ENCODE measurements at places on chromosomes 11 and 22.

DNA sequence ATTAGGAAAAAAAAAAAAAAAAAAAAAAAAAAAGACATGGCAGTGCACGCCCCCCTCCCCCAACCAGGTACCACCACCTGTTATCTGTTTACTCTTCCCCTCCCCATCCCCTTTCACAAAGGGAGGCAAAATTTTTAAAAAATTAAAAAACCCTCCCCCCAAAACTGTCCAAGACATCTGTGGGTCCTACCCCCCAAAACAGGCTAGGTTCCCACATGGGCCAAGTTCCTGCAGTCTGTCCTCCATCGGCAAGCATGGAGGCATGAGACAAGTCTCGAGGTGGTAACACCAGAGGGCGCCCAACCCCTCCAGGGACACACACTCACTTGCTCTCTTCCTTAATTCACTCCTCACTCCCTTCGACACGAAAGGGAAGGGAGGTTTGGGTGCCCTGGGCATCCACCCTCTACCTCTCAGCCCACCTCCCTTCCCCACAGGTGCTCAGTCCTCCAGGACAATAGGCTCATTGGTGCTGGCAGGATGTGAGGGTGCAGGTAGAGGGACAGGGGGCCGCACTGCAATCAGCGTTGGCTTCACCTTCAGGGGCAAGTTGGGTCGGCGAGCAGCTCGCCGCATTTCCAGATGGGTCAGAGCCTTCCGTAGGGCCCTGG, 2.2 kb upstream of the TUT1 start:
- peak; percentile 78 for DNase-seq

- DNase-seq = no peak
Observed at GRCh38 chr22:45468872-45469271, 33.8 kb upstream of the FBLN1 start.

DNA sequence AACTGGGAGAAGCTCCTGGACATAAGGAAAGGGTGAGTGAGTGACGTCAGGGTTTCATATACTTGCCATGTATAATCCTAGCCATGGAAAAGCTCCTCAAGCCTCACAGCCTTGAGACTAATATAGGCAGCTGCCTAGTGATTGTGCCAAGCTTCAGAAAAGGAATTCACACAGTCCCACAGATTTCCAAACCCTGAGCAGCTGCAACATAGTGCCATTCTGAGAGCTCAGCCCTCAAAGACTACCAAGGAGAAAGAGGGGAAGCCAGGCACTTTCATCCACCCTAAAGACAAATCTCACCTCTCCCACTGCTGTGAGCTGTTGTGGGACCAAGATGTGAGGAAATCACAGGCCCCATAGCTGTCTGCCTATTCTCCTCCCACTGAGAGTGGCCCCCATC, 707.9 kb upstream of the ANO5 start:
- no peak for DNase-seq

DNA sequence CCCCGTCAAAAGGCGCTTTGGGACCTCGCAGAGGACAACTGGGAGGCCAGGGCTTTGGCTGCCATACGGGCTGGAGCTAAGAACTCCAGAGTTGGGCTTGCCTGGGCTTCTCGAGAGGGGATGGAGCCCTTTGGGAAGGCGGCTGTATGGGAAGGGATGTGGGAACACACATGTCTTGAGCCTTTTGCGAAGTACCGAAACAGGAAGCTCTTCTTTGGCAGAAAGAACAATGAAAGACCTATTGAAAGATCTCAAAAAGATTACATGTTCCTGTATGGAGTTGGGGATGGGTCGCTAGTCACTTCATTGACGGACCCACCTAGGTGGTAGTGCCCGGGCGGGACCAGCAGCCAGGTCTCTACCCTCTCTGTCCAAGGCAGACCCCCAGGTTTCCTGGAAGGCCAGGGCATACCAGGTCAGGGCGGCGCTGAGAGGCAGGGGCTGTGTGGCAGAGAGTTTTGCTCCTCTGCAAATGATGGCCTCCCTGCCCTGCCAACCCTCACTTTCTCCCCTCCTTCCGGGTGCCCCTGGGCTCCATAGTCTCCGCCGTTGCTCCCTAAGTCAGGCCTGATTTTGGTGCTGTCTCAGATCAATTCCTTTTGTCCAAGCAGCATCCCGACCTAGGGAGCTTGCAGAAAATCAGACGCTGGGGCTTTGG, 1.0 kb downstream of the ST14 start:
- no peak for DNase-seq

DNA sequence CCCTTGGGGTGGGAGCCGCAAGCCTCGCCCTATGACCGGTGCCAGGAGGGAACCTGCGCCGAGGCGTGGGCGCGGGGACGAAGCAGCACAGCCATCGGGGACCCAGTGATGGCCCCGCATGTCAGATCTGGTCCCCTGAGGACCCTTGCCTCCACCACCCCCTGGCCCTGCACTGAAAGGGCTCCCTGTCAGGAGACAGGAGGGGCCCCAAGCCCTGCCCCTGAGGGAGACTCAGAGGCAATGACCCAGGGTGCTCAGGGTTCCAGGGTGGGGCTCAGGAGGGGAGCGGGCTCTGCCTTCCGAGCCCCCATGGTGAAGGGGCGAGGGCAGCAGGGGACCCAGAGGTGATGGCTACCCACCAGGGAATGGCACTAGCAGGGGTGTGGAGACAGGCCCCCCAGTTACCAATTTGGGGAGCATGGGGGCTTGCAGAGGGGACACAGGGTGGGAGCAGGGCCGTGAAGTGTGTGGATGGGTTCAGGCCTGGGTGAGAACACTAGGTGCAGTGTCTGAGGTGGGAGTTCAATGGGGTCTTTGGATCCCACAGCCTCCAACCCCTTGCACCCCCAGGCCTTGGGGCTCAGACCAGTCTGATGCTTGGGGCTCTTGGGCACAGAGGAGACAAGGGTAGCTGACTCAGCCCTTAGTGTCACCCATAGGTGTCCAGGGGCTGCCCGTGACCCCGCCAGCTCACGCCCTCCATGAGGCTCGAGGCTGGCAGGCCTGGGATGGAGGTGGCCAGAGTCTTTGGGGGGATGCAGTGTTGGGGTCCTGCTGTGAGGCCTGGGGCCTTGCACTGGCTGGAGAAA, 499 bp downstream of the LRRC56 start:
- no peak for DNase-seq

DNA sequence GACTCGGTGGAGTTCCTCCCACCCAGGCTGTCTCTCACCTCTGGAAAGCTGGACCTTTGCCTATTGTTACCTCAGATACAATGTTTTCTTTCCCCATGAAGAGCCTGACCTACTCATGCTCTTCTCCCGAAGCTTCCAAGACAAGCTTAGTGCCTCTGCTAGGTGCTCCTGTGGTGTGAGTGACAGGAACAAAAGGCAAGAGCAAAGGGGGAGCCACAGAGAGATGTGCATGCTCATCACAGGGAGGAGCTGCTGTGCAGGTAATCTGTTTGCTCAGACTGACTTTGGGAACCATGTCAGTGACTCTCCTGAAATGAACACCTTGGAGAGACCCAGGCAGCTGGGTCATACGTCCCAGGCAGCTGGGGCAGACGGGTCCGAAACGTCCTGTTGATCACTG, 53.6 kb upstream of the VSTM5 start:
- DNase-seq = no peak

- DNase-seq = peak; percentile 20
Observed at GRCh38 chr22:29689880-29690213, 30.0 kb upstream of the CABP7 start.

GRCh38 chr11:72519220-72519881, 85.0 kb upstream of the CLPB start:
- no peak for DNase-seq

DNA sequence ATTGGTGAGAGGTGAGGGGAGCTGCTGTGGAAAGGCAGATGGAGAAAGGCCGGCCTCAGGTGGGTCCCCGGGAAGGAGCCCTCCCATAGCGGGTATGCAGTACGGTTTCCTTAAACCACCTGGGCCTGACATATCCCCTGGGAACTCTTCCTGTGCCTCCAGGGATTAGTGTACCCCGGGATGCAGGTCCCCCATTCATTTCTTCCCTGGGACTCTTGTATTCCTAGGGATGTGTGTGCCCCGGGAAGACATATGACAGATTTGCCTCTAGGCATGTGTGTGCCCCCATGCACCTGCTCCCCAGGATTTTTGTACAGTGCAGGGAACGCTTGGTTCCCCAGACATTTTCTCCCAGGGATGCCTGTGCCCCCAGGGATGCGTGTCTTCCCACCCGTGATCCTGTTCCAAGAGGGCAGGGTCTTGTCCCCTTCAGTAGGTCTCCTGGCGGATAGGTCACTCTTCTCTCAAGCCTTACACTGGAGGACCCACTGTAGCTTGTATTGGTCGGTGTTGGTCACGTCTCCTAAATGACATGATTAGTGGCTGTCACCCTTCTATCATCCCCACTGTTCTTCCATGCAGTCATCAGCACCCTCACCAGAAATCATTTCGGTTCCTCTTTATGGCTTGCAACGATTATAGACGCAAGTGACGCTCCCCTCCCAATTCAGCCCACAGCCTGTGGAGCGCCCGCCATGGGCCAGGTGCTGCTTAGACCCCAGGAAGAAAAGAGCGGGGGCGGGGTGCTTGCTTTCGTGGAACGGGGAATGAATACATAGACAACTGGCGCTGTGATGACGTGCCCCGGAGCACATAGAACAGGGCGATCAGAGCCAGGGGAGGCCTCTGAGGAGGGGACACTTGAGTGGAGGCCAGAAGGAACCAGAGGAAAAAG, 1.3 kb downstream of the PARVB start:
- no peak for DNase-seq

- no peak for DNase-seq
Observed at GRCh38 chr11:65973439-65974110, 12.0 kb downstream of the SART1 start.

DNA sequence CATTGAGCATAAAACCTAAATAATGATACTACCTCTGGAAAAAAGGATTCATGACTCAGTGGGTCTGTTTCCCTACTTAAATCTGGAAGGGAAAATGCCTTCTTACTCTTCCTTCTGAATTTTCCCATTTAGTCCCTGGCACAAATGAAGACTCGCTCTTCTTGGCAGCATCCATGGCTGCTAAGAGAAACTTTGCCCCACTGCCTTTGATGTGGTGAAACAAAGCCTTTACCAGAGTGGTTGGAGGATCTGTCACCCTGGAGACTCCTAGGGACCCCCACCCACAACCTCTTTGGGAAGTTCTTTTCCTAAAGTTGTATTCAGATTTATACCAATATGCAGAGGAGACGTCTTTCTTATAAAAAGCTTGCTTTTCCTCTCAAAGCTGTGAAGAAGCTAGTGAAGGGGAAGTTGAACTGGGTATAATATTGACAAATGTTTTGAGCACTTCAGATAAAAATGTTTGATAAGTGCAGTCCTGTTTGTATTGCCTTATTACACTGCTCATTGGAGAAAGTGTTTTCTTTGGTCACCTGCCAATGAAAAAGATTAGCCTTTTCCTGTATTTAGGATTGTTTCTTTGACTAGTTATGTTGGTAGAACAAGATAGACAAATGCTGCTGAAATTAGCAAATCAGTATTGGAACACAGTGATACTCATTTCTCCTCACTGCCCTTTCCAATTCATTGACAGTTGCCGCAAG, 77.3 kb downstream of the ARFGAP2 start:
- no peak for DNase-seq
